CD4-positive, alpha-beta T cell treated with Interleukin-6 for 4 hours (primary cell): ENCODE measurements at places on chromosomes 12 and 14.
A peak's percentile ranks its signal among the peaks of the same experiment; 100 is the strongest.

DNA sequence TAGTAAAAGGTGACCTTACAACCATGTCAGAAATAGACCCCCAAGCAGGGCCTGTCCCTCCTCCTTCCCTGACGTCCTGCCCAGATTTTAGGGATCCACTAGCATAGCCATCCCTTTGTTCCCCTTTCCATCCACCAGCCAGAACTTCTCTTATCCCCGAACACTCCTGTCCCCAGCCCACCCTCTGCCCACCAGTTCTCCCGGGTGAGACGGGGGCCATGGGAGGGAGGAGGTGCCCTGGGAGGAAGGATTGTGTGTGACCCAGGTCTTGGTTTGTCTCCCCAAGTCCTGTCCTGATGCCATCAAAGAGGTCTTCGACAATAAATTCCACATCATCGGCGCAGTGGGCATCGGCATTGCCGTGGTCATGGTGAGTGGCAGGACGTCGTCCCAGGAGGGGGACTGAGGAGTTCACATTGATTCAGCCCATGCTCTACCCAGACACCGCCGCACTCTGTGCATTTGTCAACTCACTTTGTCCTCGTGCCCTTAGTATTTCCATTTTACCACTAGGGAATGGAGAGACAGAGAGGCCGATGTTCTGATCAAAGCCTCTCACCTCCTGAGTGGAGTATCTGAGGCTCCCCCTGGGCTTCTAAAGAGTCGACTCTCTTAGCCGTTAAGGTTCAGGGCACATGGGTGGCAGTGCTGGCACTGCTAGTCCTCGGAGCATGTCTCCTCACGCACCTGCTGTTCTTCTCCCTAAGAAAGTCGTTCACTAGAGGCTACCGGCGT, 35.9 kb downstream of the CD9 start:
- no peak for DNase-seq

DNA sequence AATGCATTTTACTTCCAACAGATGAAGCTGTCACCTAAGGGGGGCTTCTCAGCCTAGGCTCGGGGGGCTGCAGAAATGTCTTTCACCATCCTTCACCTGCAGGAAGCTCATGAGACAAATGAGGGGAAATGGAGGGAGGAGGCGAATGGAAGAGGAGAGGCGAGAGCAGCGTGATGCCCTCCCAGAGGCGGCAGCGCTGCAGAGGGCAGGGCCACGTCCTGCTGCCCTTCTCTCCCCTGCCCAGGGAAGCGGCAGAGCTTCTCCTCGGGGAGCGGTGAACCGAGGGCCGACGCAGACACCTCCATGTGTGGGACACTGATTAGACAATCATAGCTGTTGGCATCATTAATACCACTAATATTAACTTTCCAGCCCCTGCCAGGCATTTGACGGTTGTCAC, 78.3 kb downstream of the SERPINA3 start:
- DNase-seq = no peak

GRCh38 chr12:91819132-91819447, 326.6 kb downstream of the BTG1 start:
- DNase-seq = no peak

DNA sequence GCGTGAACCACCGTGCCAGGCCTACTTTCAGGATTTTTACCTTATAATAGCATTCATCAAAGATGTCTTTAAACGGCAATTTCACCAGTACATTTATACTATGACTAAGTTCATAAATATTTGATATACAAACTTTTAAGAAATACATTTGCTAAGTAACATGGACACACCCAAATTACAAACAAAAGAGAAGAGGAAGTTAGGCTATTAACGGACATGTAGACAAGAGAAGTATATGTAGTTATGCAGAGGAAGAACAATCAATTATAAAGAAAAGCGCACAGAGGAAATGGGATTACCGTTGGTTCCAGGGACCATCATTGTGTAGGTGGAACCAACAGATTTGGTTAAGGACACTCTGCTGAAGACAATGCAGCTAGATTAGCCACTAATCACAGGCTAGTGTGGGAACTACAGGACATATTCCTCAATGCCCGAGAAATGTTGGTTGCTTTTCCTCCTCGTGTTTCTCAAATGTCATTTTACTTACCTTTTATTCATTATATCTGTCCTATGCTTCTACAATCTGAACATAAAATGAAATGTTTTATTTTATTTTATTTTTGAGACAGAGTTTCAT, 24.0 kb upstream of the PKP2 start:
- no peak for DNase-seq

DNA sequence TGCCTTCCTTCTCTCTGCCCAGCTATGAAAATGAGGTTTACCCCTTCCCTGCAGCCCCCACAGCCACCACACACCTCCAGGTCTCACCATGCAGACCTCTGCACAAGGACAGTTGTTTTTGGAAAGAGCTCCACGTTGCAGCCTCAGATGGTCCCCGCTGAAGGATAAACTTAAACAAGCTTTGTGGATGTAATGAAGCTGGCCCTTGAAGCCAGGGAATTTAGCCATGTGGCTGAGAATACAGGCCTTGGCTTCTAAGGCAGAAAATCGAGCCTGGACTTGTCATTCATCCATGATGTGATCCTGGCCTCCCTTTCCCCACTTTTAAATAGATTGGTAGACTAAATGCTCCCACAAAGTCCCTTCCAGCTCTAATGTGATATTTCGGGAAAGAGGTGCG, 79.4 kb downstream of the TBX3 start:
- no peak for DNase-seq

- DNase-seq = no peak
Measured at GRCh38 chr14:93648440-93649168, 139.7 kb downstream of the PRIMA1 start.

DNA sequence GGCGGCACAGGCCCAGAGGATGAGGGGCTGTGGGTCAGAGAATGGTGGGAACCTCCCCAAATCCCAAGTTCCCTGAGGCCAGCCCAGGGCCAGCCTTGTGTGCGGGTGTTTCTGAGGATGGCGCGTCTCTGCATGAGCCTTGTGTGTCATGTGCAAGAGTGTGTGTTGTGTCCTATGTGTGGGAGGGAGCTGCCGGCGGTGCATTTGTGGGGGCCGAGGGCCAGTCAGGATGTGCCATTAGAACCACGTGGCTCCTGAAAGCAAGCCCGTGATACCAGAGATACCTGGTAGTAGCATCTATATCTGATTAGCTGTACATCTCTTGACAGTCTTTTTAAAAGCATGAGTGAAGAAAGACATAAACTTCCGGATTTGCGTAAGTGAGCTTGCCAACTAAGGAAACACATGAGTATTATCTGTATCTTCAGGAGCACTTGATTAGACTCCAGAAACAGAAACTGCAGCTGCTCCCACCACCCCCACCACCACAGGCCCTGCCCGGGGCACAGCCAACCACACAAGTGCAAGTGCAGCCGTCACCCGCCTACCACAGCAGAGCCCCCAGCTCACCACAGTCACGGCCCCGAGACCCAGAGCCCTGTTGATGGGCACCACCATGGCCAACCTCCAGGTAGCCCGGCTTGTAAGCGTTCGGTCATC, 19.2 kb downstream of the DDX51 start:
- DNase-seq = no peak

DNA sequence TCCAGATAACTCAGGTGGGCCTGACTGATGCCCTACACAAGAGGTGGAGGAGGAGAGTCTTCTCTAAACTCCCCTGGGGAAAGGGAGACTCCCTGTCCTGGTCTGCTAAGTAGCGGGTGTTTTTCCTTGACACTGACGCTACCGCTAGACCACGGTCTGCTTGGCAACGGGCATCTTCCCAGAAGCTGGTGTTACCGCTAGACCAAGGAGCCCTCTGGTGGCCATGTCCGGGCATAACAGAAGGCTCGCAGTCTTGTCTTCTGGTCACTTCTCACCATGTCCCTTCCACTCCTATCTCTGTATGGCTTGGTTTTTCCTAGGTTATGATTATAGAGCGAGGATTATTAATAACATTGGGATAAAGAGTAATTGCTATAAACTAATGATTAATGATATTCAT, 965.5 kb downstream of the TMEM121 start:
- no peak for DNase-seq

- peak; percentile 58 for DNase-seq
Measured at GRCh38 chr14:102320033-102320660, 601 bp downstream of the ZNF839 start.

- DNase-seq = no peak
Measured at GRCh38 chr12:68612202-68612601, 1.5 kb downstream of the RAP1B start.

GRCh38 chr12:91902860-91903683, 242.6 kb downstream of the BTG1 start:
- no peak for DNase-seq

GRCh38 chr14:50041980-50042379, 74.4 kb downstream of the VCPKMT start:
- DNase-seq = no peak

DNA sequence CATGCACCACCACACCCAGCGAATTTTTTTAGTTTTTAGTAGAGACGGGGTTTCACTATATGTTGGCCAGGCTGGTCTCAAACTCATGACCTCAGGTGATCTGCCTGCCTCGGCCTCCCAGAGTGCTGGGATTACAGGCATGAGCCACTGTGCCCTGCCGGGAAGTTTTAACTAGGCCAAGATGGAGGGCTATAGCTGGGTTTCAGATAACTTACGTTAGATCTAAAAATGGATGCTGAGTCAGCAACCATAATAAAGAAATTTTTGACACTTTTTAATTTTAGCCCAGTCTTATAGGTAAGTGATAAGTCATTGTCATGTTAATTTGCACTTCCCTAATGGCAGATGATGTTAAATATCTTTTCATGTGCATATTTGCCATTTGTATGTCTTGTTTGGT, 14.4 kb downstream of the ZDHHC17 start:
- no peak for DNase-seq

DNA sequence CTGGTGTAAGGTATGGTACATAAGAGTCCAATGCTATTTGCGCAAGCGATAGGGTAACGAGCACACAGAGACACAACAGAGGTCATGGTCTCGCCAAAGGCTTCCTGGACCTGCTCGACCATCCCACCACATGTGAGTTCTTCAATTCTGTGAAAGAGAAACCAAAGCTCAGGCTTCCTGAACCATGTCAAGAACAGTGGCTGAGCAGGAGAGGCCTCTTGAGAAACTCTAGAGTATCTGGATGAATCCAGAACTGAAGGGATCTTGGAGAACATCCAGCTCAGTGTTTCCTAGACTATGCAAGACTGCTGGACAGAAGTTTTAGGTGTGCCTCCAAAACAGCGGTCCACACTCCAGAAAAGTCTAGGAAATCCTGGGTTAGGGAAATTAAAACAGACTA, 114.5 kb downstream of the TRAFD1 start:
- no peak for DNase-seq

DNA sequence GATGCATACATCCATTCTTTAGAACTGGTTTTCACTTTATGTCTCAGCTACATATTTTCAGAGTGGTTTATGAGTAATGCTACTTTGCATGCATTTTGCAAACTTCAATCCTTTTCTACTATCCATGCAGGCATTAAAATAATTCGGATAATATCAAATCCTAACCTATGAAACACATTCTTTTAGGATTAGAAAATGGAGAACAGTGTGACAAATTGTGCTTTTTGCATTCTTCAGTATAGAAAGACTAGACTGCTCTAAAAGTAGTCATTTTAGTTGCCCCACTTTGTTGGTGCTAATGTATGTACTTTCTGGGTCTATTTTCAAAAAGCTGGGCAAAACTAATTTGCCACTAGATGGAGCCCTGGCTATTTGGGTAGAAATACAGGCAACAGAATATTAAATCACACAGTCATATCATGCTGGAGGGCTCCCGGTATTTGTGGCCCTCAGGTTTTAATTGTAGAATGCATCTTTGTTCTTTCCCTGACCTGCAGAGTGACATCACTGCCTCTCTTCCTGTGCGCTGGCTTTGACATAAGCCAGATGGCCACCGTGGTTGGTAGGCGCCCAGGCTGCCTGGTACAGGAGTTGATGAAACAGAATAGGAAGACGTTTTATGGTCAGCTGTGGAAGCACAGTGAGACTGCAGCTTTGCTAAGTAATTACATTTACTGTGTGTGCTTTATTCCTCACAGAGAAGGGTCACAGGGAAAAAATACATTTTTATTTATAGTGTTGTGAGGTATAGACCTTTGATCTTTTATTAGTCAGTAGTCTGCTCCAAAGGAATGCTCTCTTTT, 28.1 kb downstream of the MSRB3 start:
- no peak for DNase-seq

- DNase-seq = peak; percentile 90
Measured at GRCh38 chr12:71663561-71664410, at the start of the genes THAP2 and ZFC3H1. THAP2 (plus strand) TSS chr12:71664301; CDS start chr12:71664510, 209 bp downstream. ZFC3H1 (minus strand) TSS chr12:71663848; CDS start chr12:71663610, 238 bp downstream.

- DNase-seq = no peak
Measured at GRCh38 chr12:31853977-31854376, 105.2 kb upstream of the RESF1 start.

DNA sequence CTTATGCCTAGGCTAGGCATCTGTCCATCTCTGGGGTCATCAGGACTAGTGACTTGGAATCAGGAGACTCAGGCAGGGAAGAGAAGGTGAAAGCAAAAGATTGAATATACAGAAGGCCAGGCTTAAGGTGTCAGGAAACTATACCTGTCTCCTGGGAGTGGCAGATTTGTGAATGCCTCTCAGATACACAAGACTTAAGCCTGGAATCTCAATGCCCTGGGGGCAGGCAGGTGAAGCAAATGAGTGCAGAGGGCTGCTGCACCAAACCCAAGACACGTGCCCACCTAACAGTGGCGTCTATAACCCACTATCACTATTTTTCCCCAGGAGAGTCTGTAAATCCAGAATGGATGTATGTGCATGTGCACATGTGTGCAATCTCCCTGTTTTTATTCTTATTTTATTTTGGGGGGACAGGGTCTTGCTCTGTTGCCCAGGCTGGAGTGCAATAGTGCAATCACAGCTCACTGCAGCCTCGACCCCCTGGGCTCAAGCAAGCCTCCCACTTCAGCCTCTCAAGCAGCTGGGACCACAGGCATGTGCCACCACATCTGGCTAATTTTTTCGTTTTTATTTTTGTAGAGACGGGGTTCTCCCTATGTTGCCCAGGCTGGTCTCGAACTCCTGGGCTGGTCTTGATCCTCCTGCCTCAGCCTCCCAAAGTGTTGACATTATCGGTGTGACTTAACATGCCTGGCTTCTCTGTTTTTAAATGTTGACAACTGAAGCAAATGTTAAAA, 31.9 kb upstream of the FOS start:
- no peak for DNase-seq

- DNase-seq = no peak
Measured at GRCh38 chr12:52598966-52599365, 2.3 kb downstream of the KRT72 start.

- DNase-seq = peak; percentile 84
Measured at GRCh38 chr12:49777800-49778748, 36.7 kb downstream of the TMBIM6 start.

GRCh38 chr12:128724468-128725046, 99.2 kb downstream of the SLC15A4 start:
- no peak for DNase-seq

DNA sequence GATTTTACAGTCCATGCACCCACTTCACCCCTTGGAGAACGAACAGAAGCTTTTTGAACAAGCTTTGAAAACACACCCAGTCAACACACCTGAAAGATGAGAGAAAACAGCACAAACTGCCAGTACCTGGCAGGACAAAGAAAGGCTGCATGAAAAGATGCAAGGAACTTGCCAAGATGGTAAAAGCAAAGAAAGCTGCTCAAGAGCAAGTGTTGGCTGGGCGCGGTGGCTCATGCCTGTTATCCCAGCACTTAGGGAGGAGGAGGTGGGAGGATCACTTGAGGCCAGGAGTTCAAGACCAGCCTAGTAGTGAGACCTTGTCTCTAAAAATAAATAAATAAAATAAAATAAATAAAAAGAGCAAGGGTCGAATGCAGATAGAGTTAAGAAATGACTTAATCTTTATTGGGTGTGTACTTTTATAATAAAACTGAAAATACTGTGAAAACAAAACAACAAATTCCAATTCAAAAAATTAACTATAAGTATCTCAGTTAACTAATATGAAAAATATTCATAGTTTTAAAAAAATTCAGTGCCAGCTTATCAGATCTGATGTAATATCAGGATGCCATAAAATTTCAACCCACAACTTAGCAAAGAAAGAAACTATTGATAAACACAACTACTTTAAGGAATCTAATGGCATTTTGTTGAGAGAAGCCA, 59.2 kb downstream of the HECTD4 start:
- DNase-seq = no peak
